ENCODE measurements at places on chromosomes 13 and 19.

- DNase-seq, result no peak
Observed at GRCh38 chr13:101492251-101492910, 39.9 kb downstream of the ITGBL1 start.

- no peak for DNase-seq
Observed at GRCh38 chr13:49311816-49312215, 64.1 kb downstream of the CDADC1 start.

GRCh38 chr19:40469011-40469410 is 2.2 kb downstream of the SPTBN4 start:
- DNase-seq, result no peak

- DNase-seq, result no peak
Observed at GRCh38 chr19:22144394-22144793, 52.4 kb downstream of the ZNF676 start.

- no peak for DNase-seq
Observed at GRCh38 chr13:48511621-48512230, 21.2 kb downstream of the RCBTB2 start.

DNA sequence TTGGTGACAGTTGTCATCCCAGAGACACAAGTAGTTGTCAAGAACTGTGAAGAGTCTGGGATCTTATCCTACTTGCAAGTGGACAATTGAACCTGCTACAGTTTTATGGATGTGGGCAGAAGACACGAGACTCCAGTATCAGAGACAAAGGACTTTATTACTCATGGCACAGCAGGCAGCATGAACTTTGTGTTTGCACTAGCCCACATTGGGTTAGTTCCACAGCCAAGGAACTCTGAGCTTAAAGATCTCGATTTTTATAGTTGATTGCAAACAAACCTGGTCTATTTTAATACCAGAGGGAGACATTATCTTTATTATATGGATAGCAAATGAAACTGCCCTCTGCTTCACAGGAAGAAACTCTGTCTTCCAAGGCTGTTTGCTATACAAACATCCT is 16.0 kb upstream of the TPM4 start:
- no peak for DNase-seq

DNA sequence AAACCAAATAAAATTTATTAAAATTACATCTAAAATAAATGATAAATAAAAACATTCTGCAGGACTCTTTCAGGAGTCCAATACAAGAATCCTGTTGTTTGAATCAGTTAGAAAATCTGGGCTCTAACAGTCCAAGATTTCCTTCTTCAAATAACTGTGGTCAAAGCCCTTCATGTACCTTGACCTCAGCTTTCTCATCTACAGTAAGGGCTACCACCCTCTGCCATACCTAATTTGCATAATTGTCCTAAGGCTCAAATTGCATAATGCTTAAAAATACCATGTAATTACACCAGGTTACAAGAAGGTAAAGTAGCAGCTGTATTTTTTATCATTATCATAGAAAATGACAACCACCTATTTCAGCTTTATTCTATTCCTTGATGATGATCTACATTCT is 54.3 kb downstream of the XPO4 start:
- no peak for DNase-seq

DNA sequence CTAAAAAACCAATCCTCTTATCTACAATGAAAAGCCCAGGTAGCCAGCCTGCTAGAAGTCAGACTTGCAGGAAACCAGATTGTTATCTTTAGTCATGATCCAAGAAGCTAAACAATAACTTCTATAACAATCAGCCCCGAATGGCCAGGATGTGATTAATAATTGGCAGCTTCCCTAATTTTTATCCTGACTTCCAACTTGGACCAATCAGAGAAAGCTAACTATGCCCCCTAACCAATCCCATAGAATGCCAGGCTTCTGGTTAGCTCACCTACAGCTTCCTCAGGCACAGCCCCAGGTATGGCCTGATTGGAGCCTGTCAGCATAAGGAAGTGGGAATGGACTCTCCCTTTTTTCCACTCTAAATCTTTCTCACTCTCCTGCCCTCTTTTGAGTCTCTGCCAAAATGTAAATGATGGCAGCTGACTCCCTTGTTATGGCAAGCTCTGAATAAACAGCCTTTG is 394.9 kb downstream of the DLEU7 start:
- no peak for DNase-seq

DNA sequence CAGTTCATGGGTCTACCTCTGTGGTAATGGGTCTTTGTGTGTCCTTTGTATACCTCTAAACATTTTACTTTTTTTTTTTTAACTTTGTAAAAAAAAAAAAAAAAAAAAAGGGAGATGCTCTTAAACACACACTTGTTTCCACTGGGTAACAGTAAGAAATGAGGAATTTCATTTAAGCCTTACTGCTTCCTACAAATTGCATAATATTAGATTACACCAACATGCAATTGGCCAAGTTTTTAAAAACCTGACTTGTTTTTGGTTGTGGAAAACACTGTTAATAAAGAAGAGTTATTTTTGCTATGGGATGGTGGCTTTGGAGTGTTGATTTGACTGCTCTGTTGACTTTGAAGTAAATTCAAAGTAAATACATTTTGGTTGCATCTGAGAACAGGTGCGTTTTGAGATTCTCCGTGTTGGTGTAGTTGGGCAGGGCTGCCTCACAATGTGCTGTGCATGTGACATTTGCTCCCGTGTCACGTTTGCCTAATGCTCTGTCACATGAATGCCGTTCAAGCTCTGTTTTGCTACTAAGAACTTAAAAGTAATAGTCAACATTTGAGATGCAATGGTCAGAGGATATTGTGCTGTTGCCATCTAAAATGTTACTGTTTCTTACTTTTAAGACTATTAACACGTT is 202.4 kb downstream of the LMO7 start:
- DNase-seq, result no peak

GRCh38 chr13:85166891-85167290 is 632.3 kb downstream of the SLITRK6 start:
- no peak for DNase-seq

- no peak for DNase-seq
Observed at GRCh38 chr19:5191091-5191490, 149.5 kb downstream of the PTPRS start.

GRCh38 chr13:75480671-75481175 is 1.2 kb downstream of the TBC1D4 start:
- peak; percentile 8 for DNase-seq

DNA sequence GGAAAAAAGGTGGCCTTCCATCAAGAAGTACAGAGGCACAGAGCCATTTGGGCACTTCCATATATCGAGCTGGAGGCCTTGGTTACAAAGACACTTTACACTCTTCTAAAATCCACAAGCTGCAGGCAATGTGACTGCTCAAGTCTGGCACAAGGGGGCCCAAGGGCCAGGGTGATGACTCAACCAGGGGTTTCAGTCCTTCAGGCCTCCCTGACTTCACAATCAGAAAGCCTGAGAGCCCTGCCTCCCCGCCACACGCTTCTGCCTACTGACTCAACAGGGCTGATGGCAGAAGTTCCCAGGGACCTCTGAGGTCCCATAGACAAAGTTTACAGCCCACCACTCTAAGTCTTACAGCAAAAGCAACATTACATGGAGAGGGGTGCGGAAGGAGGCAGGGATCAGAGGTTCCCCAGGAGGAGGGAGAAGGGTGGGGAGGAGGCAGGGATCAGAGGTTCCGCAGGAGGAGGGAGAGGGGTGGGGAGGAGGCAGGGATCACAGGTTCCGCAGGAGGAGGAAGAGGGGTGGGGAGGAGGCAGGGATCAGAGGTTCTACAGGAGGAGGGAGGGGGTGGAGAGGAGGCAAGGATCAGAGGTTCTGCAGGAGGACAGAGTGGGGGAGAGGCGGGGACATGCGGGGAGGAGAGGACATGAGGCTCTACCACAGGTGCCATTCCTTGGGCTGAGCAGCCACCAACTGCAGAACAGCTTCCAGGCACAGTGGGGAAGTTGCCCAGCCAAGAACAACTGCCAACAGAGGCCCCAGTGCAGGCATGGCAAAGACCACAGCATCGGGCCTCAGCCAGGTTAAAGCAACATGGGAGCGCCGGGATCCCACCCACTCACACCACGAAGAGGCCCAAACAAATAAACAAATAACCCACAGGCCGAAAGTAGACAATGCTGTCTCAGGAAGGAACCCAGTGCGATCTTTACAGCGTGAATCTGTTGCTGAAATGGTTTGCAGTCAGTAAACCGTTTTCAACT is 52.0 kb downstream of the SLC7A1 start:
- DNase-seq, result no peak

- DNase-seq, result no peak
Observed at GRCh38 chr13:90564096-90564495, 783.4 kb upstream of the MIR17HG start.

GRCh38 chr19:50514346-50515167 is 844 bp upstream of the ASPDH start:
- no peak for DNase-seq

- no peak for DNase-seq
Observed at GRCh38 chr19:927780-928401, 2.1 kb downstream of the ARID3A start.

DNA sequence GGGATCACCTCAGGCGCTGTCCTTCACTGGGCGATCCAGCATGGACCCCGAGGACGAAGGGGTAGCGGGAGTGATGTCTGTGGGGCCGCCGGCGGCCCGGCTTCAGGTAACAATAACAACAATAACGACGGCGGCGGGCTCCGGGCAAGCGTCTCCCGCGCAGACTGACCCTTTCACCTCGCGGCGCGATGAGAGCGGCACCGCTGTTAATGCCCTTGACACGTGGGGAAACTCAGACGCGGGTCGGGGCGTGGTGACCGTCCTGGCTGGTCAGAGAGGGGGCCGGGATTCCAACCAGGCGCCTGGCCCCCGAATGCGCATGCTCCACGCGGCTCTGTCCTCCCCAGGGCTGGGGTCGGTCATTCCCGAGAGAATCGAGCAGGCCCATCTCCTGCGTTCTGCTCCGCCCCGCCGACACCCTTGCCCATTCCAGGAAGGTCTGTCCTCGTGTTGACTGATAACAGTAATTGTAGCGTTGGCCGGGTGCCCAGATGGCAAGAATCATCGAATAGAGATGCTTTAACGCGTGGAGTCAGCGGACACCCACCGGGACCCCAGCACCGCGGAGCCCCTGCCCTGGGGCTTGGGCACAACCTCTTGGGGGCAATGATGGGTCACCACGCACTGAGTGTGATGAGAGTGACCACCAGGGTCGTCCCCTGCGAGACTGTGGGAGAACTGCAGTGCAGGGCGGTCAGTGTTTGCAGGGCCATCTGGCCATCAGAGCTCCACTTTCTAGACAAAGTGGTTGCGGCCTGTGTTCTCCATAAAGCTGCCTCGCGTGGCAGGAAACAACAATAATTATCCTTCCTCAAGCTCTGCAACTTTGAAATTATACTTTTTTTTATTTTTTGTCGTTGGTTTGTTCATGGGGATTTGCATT is 528 bp downstream of the ZNF8 start:
- DNase-seq, result peak; percentile 25

DNA sequence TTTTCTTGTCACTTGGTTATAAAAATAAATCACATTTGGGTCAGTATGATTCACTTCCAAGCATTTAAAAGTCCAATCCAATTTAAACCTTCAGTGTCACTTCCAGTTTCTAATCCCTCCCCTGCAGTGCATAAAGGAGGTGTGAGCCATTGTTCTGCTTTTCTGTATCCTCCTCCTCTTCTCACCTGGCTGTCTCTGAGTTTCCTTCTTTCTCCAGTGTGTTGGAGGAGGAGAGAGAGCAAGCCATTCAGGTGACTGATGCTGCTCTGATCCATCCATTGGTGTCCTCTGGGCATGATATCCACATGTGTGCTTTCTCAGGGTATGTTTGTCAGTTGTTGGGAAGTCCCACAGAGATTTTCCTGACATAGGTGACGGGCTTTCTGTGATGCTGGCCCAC is 1.2 kb downstream of the NUDT15 start:
- no peak for DNase-seq

DNA sequence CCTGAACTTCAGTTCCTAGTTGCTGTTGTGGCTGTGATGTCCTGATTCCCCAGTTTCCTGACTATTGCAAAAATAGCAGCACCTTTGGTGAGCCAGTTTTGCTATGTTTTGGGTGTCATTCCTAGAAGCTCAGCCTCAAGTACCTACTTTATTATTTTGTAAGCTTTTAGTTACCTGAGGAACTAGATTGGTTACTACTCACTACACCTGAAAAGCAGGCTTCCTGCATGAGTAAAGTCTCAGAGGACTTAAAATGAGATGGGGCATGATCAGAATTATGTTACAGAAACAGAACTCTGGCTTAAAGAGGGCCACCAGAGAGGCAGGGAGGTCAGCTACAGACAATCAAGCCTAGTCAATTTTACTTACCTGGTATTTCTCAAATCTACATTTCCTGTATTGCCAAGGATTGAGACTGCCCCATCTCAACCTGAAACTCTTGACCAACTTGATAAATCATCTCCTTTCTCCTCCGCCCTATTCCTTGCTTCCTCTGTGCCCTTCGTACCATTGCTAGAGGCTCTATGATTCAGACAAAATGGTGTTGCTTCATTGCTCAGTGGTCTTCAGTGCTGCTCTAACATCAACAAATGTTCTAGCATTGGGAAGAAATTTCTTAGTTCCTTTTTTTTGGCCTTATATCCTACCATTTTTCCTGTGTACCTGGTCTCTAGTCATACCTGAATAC is 58.9 kb downstream of the RAP2A start:
- no peak for DNase-seq

GRCh38 chr13:37313372-37313771 is 207.9 kb upstream of the CSNK1A1L start:
- DNase-seq, result no peak

DNA sequence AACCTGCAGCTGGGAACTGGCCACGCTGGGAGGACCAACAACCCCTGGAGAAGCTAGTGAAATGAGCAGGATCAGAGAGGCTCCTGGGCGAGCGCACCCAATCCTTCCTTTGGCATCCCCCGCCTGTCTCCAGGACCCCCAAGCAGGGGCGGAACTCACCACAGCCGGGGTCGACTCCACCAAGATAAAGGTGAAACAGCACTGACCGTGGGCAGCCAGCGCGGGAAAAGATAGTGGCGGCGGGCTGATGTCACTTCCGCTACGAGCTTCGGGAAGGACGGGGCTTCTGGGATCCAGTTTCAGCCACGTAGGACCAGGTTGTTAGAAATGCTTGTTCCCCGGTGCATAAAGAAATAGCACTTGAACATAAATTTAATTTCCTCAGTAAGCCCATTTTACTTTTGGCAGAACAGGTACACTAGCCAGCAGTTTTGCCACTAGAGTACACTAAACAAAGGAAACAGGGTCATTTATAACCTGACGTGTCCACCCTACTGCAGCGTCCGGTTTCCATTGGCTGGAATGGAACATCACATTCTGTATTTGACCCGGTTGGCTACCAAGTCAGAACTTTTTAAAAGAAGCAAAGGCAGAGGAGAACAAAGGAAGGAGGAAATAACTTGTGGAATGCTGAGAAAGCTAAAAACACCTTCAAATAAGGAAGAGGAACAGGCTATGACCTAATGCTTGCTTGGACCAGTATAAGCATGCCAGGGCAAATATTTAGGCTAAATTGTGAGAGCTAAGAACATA is 25.5 kb upstream of the ZNF562 start:
- DNase-seq, result no peak

- no peak for DNase-seq
Observed at GRCh38 chr19:55157064-55157908, at the start of gene TNNI3. TNNI3 (minus strand) TSS chr19:55157732; CDS start chr19:55157589, 143 bp downstream.
